ENCODE measurements at places on chromosomes 2 and 18.

GRCh38 chr2:142586693-142587580 is 290.5 kb upstream of the KYNU start:
- no peak for DNase-seq

DNA sequence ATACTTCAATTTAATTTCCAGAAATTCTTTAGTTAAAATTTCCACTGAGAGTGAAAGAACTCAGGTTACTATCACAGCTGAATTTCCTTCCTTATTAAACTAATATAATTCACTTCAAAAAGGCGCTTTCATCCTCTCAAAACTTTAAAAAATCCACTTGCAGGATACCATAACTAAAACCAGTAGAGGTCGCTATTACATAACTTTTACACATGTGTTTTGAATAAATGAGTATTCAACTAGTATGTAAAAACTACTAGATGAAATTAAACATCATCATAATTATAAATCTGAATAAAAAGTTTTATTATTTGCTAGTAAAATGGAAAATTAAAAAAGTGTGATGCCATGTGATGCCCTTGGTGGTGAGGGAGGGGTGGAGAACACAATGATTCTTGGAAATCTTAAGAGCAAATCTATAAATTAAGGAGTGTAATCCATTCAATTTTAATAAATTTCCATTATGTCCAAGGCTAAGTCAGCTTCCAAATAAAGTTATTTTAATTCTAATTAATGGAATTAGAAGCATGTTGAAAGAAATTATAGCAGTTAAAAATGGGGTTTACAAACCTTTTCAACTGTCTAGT is 61.4 kb downstream of the SOS1 start:
- DNase-seq, result peak; percentile 75

DNA sequence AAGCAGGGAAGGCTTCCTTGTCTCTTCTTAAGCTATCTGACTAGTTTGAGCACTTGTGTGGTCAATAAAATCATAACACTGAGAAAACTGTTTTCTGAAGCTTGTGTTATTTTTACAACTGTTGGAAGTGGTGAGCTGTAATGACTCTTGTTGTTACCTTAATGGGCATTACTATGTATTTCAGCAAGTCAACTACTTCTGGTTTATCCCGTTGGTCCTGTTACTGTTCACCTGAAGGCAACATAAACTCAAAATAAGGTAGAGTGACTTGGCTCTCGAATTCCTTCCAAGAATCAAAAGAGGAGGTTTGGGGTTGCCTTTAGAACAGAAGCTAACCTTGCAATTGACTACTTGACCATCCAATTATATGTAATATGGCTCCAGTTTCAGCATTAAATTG is 23.2 kb upstream of the FIGN start:
- no peak for DNase-seq

- DNase-seq, result no peak
Measured at GRCh38 chr2:23789012-23789411, 137.9 kb downstream of the ATAD2B start.

DNA sequence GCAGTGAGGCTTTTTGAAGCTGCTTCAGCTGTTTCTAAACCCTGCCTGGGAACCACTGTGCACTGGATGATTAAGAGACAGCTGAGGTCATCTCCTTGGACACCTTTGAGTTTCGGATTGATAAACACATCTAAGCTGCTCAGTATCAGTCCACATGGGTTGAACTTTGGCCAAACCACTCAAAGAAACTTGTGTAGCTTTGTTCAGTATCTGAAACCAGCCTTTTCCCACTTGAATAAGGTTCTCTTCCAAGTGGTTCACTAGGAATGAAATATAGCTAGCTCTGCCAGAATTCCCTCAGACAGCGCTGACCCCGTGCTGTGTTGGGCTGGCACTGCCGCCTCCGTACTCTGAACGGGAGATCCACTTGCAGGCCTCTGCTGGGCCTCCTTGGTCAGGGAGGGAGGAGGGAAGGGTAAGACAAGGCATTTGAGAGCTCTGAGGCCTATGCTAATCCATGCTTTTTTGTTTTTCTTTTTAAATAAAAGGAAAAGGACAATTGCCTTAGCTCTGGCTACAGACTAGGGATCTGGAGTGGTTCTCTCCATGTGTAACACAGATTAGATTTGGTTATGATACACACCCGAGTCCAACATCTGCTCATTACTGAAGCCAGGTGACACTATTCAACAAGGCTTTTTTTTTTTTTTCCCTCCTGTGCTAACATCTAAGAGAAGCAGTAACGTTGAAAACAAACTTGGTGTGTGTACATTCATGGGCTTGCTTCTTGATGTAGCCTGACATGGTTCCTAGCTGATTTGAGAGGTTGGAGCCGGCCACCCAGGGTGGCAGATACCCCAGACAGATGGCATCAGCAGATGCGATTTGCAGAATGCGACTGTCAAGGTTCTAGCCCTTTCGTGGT is 67.7 kb downstream of the NCK2 start:
- no peak for DNase-seq

DNA sequence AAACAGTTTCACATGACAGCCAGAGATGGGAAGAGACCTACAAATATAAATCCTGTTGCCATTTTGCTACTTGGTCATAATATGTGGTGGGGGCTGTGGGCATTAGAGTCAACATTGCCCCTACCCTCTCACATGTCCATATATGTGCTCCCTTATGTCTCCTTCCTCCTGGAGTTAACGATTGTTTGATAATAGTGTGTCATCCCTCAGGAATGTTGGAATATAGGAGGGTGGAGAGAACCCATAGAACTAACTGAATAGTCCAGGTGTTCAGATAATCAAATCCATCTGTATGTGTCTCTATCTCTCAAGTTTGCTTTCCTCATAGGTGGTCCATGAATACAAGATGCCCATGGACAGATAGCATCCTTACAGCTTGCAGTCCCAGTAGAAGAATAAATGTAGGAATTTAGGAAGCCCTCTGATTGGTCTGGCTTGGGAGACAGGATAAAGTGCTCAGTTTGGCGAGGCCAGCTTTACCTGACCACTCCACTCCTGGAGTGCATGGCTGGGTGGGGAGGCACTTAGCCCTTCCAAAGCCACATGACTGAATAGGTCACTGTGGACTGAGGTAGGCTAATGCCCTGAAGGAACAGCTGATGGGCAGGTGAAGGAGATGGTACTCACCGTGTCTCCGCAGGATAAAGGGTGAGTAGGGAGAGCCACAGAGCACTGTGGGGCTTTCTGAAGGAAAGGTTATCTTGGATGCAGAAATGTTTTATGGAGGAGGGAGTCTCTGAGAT is 166.9 kb downstream of the CDCA7 start:
- no peak for DNase-seq
